ENCODE measurements at places on chromosomes 13 and 19.

DNA sequence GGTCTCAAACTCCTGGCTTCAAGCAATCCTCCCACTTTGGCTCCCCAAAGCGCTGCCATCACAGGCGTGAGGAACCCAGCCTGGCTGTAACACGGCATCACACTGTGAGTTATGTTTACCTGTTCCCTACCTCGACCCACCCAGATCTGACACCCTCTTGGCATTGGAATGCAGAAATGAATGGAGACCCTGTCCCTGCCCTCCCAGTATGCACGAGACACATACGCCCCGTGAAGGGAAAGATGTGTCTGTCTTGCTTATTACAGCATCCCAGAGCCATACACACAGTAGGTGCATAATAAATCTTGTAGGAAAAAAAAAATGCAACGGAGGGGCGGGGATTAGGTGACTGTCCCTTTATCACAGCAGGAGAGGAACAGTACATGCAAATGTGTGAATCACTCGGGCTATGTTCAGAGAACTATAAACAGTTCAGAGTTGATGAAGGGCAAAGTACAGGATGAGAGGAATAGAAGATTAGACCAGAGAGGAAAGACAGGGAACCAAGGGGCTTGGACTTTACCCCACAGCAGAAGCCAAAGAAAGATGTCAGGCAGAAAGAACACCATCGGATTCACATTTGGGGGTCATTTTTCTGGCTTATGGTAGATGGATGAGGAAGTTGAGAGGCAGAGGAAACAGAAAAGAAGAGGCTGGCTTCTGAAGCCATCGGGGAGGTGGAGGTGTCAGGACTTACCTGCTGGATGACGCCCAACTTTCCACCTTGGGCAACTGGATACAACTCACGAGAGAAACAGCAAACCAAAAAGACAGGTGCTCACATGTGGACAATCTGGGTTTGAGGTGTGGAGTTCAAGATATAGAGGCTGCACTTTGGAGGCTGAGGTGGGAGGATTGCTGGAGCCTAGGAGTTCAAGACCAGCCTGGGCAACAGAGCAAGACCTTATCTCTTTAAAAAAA lies 94.3 kb downstream of the INSR start:
- no peak for DNase-seq

GRCh38 chr19:45455707-45456499 lies 11.9 kb upstream of the FOSB start:
- DNase-seq = peak; percentile 8

GRCh38 chr13:61192826-61193225 lies 222.8 kb downstream of the PCDH20 start:
- DNase-seq = no peak

DNA sequence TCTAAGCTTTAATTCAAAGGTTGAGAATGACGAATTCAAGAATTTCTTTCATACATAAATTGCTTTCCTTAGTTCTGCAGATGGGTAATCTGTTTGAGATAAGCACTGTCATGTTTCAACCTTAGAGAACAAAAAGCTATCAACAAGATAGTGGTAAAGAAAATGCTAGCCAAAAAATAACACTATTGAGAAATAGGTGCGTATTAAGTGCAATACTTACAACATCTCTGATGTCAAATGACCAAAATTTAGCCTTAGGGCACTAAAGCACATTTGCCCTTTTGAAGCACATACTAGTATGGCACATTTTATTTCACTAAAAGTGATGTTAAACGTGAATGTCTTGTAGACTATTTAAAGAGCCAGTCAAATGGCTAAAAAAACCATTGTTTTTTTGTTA lies 4.9 kb downstream of the KBTBD6 start:
- no peak for DNase-seq

DNA sequence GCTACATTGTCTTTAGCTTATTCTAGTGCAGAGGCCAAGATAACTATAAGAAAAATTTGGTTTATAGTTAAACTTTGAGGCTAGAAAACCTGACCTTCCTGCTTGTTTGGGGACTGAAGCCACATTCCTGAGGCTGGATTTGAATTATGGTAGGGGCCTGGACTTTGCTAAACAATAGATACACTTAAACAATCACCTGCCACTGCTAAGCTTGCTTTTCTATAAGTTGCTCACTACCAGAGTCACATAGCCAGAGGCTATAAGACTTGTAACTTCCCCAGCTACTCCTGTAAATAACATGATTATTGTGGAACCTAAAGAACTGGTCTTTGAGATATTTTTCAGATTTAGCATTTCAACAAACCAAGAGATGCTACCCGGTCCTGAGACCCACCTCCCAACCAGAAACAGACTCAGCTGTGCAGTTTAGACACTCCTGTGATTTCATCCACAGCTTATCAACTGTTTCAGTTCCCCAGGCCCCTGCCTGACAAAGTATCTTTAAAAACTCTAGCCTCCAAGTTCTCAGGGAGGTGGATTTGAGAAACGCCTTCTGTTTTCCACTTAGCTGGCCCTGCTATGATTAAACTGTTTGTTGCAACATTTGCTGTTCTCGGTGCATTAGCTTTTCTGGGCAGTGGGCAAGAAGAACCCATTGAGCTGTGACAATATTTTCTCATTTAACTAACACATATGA lies 77.7 kb downstream of the MIPEP start:
- no peak for DNase-seq

DNA sequence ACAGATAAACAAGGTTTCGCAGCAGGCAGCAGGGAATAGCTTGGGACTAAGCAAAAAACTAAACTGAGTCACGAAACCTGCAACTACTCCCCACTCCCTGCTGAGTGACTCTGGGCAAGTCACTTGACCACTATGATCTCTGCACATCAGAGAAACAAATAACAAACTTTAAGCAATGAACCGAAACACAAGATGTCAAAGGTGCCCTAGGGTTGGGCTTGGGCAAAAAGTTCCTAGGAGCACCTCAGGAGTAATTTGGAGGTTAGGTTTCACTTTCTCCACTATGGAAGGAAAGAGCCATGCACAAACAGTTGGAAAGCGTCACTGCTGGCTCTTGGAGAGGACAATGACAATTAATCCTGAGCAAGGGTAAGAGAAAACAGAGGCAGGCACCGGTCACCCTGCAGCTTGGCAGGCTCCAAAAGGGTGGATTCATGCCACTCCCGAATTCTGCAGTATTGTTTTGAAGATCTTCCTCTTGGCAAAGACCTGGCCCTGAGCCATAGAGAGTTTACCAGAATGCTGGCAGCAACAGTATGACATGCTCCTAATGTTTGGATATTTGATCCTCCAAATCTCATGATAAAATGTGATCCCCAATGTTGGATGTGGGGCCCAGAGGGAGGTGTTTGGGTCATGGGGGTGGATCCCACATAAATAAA lies 60.3 kb downstream of the CRYL1 start:
- no peak for DNase-seq

- no peak for DNase-seq
Observed at GRCh38 chr13:113783200-113783881, 24.3 kb downstream of the TMEM255B start.

GRCh38 chr19:15702534-15702930 lies 25.3 kb upstream of the OR10H2 start:
- DNase-seq = no peak

DNA sequence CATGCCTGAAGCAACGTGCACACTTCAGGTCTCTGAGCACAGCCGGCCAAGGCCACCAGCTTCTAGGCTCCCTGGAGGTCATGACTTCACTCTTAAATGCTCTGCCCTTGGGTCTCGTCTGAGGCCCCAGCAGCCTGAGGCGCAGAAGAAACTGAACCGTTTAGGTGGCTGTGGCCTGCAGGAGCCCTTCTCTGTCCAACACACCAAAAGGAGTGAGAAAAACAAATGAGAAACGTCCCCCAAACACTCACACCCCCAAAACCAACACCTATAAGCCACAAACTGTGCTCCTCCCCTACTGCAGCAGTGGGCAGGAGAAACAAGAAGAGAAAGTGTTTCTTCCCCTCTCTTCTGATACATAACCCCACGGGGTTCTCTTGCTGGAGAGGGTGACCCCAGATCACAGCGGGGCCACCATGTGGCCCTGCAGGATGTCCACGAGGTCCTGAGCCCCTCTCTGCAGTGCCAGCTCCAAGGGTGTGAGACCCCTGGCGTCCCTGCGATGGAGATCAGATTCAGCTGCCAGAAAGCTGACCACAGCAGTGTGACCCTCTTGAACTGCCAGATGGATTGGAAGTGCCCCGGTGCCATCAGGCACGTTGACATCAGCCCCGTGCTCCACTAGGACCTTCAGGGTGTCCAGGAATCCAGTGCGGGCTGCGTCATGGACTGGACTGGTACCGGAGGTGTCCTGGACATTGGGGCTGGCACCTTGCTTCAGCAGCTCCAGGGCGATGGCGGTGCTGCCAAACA lies 1.0 kb upstream of the KRI1 start:
- no peak for DNase-seq

- no peak for DNase-seq
Observed at GRCh38 chr19:30968210-30968609, 381.0 kb downstream of the TSHZ3 start.

DNA sequence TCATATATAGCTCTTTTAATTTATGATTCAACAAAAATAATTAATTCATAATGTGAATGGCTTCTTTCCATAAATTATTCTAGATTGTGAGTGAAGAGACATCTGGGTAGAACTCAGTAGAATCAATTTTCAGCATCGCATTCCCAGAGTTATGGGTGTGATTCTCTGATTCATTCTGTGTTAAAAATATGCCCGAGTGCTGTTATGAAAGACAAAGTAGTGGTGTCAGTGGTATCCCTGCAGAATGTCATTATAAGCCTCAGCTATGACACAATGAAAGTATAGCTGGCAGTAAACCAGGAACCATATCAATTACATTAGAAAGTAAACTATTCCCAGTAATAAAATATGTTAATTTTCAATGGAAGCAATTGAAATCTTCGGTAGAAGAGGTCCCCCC lies 480.5 kb upstream of the SLITRK1 start:
- no peak for DNase-seq

- DNase-seq = no peak
Observed at GRCh38 chr13:37716420-37717195, 118.0 kb upstream of the POSTN start.

DNA sequence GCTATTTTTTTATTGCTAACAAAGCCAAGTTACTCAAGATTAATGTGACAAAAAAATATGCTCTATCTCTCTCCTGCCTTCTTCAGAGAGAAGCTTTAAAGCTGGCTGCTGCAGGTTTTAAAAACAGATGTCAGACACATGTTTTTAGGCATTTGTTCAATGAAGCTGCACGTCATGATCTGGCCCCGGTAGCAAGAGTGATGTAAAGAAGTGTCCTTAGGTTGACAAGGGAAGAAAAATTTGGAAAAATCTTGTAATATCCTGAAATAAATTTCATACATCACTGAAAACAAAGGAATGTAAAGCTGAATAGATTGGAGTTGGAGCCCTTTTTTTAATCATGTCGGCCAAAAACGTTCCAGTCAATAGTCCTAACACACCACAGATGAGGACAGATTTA lies 531.4 kb upstream of the NBEA start:
- no peak for DNase-seq

GRCh38 chr13:98749501-98749900 lies 3.0 kb downstream of the SLC15A1 start:
- no peak for DNase-seq

DNA sequence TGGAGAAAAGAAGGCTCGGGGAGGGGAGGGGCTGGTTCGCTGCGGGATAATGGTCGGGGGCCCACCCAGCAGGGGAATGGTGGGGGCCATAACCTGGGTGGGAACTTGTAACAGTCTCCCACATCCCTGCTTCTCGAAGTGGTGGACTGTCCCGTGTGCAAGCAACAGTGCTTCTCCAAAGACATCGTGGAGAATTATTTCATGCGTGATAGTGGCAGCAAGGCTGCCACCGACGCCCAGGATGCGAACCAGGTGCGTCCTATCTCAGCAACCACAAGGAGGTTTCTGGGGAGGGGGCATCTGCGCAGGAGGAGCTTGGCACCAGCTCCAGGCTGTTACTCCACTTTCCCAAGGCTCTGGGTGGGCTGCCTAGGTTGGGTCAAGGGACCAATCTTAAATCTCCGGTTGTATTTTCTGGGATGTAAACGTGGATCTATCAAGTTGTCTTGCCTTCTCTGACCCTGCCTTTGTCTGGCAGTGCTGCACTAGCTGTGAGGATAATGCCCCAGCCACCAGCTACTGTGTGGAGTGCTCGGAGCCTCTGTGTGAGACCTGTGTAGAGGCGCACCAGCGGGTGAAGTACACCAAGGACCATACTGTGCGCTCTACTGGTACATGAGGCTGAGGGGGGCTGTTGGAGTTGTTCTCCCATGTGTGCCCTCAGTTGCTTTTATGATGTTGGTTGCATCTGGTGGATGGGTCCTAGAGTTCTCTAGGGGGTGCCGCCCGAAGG lies 1.6 kb downstream of the TRIM28 start:
- DNase-seq = no peak

- DNase-seq = peak; percentile 39
Observed at GRCh38 chr19:48806518-48806817, 4.4 kb downstream of the BCAT2 start.

GRCh38 chr19:31214086-31214485 lies 135.2 kb downstream of the TSHZ3 start:
- DNase-seq = no peak

- DNase-seq = peak; percentile 37
Observed at GRCh38 chr13:98839856-98840769, 87.6 kb upstream of the SLC15A1 start.

DNA sequence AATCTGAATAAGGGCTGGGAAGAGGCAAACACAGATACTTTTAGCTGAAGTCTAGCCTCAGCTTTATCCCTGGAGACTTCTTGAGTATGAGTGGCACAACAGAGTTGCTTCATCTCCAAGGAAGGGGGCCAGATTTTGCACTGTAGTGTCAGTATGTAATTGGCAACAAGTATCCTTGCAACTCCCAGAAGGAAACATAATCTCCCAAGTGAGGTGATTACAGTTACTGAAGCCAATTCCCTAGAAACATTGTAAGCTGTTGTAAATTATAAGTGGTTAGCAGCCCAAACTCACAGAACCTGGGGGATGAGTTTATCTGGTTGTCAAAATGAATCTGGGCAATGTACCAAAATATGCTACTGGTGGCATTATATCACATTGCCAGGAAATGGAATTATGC lies 2065.7 kb upstream of the PCDH20 start:
- no peak for DNase-seq

GRCh38 chr13:39095500-39095899 lies 57.2 kb downstream of the NHLRC3 start:
- DNase-seq = no peak

GRCh38 chr19:11848594-11849469 lies at the start of gene ZNF439:
Gene ZNF439 (plus strand): TSS chr19:11848726. CDS start chr19:11848868, 142 bp downstream.
- DNase-seq = peak; percentile 91

DNA sequence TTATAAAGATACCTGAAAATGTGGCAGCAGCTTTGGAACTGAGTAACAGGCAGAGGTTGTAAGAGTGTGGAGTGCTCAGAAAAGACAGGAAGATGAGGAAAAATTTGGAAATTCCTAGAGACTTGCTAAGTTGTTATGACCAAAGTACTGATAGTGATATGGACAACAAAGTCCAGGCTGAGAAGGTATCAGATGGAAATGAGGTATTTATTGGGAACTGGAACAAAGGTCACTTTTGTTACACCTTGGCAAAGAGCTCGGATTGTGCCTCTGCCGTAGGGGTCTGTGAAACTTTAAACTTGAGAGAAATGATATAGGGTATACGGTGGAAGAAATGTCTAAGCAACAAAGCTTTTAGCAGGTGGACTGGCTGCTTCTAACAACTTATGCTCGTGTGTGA lies 419.9 kb downstream of the PCDH17 start:
- no peak for DNase-seq

- DNase-seq = no peak
Observed at GRCh38 chr13:100809856-100810255, 135.3 kb upstream of the TMTC4 start.
